ENCODE measurements at places on chromosomes 6 and 20.

DNA sequence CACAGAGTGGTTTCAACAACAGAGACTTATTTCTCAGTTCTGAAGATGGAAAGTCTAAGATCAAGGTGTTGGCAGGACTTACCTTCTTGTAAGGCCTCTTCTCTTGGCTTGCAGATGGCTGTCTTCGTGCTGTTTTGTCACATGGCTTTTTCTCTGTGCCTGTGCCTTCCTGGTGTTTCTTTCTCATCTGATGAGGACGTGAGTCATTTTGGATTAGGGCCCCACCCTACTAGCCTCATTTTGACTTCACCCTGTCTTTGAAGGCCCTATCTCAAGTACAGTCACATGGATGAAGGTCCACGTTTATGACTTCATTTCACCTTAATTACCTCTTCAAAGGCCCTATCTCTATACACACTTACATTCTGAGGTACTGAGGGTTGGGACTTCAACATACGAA is 41.4 kb upstream of the LAMA2 start:
- DNase-seq: no peak

GRCh38 chr6:159939591-159940016 is 29.3 kb upstream of the IGF2R start:
- DNase-seq: no peak

DNA sequence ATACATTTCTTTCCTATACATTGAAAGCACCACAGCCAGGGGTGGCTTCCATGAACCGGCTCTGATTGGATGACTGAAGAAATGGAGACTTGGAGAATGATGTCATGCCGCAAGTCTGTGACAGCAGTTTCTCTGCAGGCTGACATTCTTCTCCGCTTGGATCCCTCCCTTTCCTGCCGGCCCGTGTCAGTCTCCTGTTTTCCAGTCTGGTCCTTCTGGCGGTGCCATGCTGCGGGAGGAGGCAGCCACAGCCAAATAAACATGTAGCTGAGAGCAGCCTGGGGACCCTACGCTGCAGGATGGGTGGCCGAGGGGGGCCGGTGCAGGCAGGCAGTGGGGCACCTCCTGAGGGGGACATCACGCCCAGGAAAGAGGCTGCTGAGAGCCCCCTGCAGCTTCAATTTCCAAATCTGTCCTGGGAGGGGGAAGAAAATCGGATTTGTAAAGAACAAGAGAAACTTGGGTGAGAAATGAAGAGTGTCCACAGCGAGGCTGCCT is 178.0 kb downstream of the TAF4 start:
- no peak for DNase-seq

GRCh38 chr6:139702706-139703105 is 328.3 kb upstream of the CITED2 start:
- DNase-seq: no peak

- no peak for DNase-seq
Measured at GRCh38 chr6:53373638-53374037, 24.9 kb upstream of the ELOVL5 start.

DNA sequence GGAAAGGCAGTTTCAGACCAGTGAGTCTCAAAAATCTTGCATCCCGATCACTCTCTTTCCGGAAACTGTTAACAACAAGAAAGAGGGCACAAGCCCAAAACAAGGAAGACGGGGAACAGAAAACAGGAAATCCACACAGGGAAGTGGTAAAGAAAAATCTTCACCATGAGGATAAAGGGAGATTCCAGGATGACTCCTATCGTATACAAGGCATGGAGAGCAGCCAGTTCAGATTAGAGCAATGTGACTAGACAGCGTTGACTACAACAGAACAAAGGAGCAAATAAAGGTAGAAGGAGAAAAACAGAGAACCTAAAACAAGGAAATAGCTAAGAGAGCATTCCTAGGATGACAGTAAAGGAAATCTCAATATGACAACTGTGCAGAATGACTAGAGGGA is 26.5 kb downstream of the VNN1 start:
- DNase-seq: no peak

GRCh38 chr20:59405226-59406200 is 105.1 kb downstream of the EDN3 start:
- no peak for DNase-seq

DNA sequence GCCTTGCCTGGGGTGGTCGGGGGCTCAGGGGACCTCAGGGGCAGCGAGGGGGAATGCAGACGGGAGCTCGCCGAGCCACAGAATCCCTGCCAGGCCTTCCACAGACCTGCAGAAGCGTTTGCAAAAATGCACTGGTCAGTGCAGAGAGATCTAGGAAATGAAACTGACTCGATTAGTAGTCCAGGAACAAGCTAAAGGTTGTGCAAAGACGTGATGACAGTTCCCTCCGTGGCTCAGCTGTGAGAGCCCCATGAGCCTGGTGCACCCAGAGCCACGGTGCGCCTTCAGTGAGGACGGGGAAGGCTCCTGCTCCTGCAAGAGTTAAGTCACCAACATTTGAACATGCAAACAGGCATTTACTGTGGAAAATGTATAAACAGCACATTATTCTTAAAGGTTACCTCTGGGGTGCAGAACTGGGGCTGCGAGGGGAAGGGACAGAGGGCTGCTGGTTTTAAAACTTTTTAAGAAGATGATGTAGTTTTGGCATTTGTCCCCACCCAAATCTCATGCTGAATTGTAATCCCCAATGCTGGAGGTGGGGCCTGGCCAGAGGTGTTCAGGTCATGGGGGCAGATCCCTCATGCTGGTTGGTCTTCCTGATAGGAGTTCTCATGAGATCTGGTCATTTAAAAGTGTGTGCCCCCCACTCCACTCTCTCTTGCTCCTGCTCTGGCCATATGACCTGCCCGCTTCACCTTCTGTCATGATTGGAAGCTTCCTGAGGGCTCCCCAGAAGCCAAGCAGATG is 147.3 kb downstream of the DLL1 start:
- DNase-seq: no peak

DNA sequence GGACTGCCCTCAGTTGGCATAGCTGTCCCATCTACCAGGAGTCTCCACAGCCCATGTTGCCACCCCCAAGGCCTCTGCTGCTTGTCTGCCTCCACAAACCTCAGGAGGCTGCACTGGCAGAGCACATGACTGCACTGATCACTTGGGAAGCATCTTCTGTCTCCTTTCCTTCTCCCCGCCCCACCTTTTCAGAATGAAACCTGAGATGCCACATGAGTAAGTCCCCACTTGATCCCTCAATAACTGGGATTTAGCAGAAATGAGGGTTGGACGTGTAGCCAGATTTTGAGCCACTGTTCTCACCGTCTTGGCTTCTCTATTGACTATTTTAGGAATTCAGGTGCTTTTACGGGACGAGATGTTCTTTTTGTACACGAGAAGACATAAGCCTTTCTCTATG is 328.4 kb downstream of the CDC5L start:
- no peak for DNase-seq

DNA sequence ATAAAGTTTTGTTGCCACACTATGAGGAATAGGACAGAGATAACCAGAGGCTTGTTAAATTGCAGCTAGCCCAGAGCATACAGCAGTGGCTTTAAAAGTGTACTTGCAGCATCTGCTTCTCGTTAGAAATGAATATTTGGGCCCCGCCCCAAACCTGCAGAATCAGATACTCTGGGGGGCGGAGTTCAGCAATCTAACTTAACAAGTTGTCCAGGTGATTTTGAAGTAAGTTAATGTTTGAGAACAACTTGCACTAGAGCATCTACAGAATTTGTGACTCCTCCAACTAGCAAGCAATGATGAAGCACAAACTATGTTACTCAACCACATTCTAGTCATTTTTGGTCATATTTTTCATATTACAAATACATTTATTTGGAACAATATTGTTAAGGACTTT is 10.6 kb upstream of the SUPT3H start:
- DNase-seq: no peak

- no peak for DNase-seq
Measured at GRCh38 chr20:10522328-10522727, 87.2 kb downstream of the SLX4IP start.

- no peak for DNase-seq
Measured at GRCh38 chr6:158086054-158086503, 82.0 kb downstream of the SERAC1 start.

DNA sequence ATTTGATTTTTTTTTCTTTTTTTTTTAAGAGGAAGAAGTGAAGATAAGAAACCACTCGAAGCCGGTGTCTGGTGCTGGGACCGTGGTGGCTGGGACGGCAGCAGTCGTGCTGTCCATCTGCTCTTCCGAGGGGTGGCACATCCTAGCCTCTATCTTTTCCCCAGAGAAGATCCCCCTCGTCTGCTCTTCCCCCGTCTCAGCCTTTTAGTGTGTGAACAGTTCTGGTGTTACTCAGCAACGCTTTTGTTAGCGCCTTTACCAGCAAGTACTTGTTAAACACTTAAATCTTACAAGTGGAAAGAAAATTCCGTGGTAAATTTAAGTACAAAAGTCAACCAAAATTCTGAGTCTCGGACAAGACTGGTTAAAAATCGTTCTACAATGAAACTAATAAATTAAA is 90.1 kb downstream of the RSPH3 start:
- no peak for DNase-seq

DNA sequence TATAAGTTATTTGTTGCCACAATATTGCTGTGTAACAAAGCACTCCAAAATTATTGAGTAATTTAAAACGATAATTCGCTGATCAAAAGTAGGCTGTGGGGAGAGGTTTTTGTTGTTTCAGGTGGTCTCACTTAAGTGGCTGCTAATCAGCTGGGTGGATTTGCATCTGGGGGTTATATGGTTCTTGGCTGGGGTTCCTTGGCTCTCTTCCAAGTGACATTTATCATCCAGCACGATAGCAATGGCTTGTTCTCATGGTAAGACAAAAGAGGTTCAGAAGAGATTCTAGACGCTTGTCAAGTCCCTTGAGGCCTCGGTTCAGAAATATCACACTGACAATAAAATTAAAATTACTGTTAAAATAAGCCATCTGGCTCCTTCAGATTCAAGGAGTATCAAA is 1648.8 kb downstream of the GRIK2 start:
- DNase-seq: no peak

GRCh38 chr20:24871480-24872213 is 77.4 kb upstream of the CST7 start:
- no peak for DNase-seq

- DNase-seq: no peak
Measured at GRCh38 chr20:19909725-19910124, 107.4 kb upstream of the NAA20 start.

DNA sequence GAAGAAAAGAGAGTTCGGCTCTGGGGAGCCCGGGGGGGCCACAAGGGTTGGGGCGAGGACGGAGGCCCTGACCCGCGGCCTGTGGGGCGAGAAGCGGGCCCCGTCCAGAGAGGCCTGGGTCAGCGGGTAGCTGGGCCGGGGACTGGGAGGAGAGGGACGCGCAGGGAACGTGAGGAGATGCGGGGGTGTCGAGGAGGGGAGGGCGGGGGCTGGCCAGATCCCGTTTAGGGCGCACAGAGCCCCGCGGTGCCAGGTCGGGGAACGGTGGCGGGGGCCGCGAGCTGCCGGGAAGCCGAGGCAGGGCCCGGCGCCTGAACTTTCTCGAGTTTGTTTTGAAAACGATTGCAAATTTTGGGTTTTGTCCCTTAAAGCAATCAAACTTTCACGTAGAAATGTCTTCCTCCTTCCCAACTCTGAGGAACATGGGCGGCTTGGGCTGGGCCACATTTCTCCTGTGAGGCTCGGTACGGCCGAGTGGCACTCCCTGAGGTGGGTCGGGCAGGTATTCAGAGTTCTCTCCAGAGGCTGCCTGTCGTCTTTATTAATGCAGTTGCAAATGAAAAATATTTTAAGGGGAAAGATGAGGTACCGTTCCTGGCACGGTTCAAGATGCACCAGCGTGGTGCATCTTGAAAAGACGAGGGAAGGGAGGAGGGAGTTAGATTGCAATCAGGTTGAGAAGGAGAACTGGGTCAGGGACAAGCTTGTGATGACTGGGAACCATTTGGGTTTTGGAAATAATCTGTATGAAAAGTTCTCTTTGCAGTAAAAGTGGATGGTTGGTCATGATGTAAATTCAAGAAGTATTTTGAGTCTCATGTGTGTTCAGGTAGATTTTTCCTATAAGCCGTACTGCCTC is 972 bp downstream of the RNF8 start:
- no peak for DNase-seq
